ENCODE measurements at places on chromosomes 13 and 19.
A peak's percentile ranks its signal among the peaks of the same experiment; 100 is the strongest.

GRCh38 chr19:33306853-33307792 lies 4.8 kb upstream of the CEBPA start:
- DNase-seq: no peak

DNA sequence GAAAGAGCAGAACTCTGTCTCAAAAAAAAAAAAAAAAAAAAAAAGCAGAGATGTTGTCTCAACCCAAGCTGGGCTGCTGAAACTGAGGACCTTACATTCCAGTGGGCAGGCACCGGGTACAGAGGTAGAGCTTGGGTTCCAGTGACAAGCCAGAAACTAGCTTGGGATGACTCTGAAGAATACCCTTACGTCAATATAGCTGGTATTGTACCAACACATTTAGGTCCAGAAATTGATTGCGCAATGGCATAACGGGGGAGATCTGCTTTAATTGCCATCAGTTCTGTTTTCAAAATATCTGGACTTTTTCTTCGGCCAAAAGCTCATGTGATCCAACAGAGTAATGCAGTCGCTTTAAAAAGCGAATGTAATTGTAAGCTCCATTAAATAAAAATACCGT lies 103.1 kb upstream of the UBL3 start:
- DNase-seq: no peak

GRCh38 chr13:49302817-49303216 lies 55.1 kb downstream of the CDADC1 start:
- DNase-seq: no peak

DNA sequence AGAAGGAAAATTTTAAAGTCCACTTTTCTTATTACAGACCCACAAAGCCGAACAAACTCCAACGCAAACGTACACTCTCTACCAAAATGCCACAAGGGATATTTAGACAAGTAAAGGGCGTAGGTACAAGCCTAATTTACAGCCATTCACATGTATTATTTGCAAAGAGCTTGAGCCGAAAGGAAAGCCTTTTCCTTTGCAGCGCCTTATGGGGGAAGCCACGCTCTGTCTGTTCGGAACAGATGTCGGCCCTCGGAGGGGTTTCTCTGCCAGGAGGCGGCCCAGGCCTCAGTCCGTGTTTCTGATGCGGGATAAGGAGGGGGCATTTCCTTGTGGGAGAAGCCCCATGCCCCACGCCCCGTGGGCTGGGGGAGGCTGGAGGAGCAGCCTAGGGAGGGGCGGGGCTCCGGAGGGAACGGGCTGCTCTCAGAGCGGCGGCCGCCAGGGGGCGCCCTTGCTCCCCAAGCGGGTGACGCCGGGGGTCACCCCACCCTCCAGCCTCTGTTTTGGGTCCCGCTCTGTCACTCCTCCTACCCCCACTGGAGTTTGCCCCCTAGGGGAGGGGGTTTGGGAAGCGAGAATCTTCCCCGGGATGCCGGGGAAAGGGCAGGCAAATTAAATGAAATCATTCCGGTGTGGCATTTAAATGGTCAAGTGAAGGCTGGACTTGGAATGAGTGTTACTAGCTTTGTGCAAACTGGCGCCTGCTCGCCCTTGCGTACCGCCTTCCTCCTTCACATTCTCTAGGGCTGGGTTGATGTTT lies 2.9 kb downstream of the HTR2A start:
- DNase-seq: peak; percentile 51

GRCh38 chr19:46975925-46976782 lies 43.5 kb upstream of the NPAS1 start:
- peak; percentile 68 for DNase-seq

GRCh38 chr19:3512562-3513228 lies 6.6 kb downstream of the FZR1 start:
- no peak for DNase-seq

- DNase-seq: no peak
Measured at GRCh38 chr13:76438050-76438449, 448.2 kb downstream of the KCTD12 start.

- DNase-seq: no peak
Measured at GRCh38 chr13:27920677-27921420, 1.0 kb downstream of the PDX1 start.

DNA sequence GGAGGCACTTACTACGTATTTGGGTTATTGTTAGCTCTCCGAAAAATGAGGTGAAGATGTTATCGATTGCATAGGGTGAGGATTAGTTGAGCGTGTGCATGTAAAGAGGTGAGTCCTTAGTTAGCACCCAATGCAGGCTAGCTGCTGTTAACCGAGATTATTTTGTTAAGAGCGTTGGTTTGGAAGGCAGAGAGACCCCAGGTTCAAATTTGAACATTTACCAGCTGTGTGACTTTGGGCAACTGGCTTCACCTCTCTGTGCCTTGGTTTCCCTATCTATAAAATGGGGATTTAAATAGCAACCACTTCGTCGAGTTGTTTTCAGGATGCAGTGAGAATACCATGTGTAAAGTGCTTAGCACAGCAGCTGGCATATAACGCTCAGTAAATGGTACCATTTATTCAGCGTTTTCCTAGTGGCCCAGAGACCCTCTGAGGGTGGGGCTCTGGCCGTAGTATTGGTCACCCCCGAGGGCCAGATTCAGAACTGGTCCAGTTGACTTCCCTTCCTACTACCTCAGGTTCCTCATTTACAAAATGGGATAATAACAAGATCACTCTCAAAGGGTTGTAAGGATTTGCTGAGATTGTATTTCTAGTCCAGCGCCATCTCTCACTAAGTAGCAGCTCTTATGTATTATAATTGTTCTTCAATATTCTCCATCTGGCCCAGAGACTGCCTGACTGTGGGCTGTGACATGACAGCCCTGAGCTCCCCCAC lies 887 bp downstream of the SIPA1L3 start:
- DNase-seq: peak; percentile 24

- no peak for DNase-seq
Measured at GRCh38 chr19:17074634-17075034, 618 bp downstream of the HAUS8 start.

GRCh38 chr19:11578258-11579142 lies 1.1 kb upstream of the ACP5 start:
- DNase-seq: peak; percentile 50

GRCh38 chr19:18379803-18380747 lies 5.9 kb upstream of the GDF15 start:
- peak; percentile 67 for DNase-seq

DNA sequence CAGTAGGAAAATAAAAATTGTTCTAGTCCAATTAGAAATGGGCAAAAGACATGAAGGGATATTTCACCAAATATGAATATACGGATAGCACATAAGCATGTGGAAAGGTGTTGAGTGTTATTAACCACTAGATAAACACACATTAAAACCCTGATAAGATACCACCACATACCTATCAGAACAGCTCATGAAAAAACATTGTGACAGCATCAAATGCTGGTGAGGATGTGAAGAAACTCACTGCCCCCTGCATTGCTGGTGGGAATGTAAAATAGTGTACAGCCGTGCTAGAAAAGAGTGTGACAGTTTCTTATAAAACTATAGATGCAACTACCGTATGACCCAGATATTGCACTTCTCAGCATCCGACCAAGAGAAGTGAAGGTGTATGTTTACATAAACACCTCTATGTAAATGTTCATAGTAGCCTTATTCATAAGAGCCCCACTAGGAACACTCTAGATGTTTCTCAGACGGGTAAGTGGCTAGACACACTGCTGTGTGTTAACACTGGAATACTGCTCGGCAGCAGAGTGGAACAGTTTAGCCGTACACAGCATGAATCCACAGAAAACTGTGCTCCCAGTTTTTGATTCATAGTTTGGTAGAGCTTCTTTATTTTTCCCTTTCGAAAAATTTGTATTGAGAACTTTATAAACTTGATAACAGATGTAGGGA lies 321.1 kb downstream of the MYO16 start:
- DNase-seq: no peak

DNA sequence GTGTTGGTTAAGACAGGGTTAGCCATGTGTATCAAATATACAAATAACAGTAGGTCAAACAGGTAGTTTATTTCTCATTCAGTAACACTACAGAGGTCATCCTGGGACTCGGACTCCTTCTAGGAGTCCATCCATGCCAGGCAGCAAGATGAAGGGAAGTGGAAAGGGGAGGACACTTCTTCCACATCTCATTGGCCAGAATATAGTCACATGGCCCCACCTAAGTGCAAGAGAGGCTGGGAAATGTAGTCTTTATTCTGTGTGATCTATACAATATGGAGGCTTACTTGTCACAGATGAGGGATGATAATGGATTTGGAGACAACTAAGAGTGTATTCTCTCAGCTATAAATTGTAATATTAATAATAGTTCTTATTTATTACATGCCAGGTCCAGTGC lies 31.1 kb downstream of the RDH8 start:
- no peak for DNase-seq

DNA sequence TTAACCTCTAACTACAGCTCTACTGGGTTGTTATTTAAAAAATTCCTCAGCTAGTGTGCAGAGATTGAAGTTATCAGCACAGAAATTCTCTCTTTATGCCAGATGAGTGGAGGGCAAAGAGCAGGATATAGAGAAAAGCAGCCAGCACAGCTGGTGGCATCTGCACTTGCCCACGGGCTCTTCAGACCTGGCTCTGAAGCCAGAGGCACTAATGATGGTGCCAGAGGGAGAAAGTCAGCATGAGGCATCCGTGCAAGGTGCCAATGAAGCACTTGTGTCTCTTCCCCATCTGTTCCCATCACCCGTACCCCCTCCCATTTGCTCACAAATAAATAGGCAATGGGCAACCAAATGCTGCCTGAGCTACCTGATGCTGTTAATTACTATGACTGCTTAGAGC lies 138.9 kb downstream of the OLFM4 start:
- DNase-seq: no peak

Measured in hematopoietic multipotent progenitor cell treated with erythropoietin and hydrocortisone succinate and interleukin-3 and kit ligand, for 8 days (in vitro differentiated cells).